Right lobe of liver (tissue), 6 donors: ENCODE measurements at places on chromosomes 4 and X. TPM values are rescaled to one million over a fixed set of nuclear protein-coding genes. Genes with fewer than 3 reads are reported as not detected.
A peak's percentile ranks its signal among the peaks of the same experiment; 100 is the strongest.

GRCh38 chrX:110310896-110311295 is 7.0 kb downstream of the AMMECR1 start:
- no peak for DNase-seq

The CXCL3 gene
- total RNA-seq = 0.56 TPM

GRCh38 chr4:26418850-26419249 is 71.4 kb downstream of the CCKAR start:
- no peak for DNase-seq

GRCh38 chr4:61723492-61723891 is 523.4 kb downstream of the ADGRL3 start:
- no peak for DNase-seq

The C4orf50 gene
- total RNA-seq = not detected

The TRAM1L1 gene
- total RNA-seq = not detected

GRCh38 chr4:99028187-99028586 is 32.7 kb downstream of the METAP1 start:
- DNase-seq = no peak

DNA sequence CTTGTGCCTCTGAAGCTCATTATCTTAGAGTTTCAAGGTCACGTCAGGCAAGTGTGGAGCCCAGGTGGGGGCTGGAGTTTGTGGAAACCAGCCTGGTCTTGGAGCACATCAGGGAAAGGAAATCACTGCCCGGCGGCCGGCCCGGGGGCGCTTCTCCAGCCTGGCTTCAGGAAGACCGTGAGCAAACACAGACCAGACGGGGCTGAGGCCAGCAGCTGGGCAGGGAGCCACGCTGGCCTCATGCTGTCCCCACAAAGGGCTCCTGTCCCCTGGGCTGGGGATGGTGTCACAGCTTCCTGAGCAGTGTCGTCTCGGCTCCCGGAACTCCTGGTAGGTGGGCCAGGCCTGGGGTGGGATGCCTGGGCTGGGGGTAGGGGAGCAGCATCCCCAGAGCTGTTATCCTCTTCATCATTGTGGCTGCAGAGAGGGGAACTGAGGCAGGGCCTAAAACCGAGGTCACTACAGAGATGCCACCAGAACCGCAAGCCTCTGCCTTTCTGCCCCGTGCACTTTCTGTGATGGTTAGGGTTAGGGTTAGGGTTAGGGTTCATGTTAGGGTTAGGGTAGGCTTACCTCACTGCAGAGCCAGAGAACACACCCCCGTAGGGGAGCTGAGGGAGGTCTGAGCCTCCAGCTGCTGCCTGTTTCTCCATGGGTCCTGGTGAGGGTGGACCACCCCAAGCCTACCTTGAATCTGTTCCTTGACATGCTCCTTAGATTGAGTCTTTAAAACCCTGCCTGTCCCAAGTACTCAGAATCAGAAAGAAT is 77.5 kb downstream of the HTRA3 start:
- DNase-seq = peak; percentile 25

GRCh38 chrX:28609917-28610613 is 22.8 kb downstream of the IL1RAPL1 start:
- peak; percentile 30 for DNase-seq

The HPSE gene
- 0.99 TPM for total RNA-seq

GRCh38 chr4:26484032-26484515 is 6.2 kb downstream of the CCKAR start:
- no peak for DNase-seq

DNA sequence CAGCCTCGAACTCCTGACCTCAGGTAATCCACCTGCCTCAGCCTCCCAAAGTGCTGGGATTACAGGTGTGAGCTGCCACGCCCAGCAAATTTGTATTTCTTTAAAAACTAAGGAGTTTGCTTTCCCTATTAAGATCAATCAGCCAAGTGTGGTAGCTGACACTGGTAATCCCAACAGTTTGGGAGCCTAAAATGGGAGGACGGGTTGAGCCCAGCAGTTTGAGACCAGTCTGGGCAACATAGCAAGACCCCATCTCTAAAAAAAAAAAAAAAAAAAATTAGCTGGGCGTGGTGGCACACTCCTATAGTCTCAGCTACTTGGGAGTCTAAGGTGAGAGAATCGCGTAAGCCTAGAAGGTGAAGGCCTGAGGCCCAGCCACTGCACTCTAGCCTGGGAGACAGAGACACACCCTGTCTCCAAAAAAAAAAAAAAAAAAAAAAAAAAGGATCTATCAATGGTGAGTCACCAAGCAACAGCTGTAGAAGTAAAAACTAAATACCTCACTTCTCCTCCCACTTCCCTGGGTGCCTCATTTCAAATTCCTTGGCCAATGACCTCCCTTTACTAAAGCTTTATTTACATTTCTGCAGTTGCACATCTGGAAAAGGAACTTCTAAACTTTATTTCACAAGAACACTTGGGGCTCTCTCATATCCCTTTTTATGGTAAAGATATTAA is 54.5 kb downstream of the LDB2 start:
- DNase-seq = no peak

DNA sequence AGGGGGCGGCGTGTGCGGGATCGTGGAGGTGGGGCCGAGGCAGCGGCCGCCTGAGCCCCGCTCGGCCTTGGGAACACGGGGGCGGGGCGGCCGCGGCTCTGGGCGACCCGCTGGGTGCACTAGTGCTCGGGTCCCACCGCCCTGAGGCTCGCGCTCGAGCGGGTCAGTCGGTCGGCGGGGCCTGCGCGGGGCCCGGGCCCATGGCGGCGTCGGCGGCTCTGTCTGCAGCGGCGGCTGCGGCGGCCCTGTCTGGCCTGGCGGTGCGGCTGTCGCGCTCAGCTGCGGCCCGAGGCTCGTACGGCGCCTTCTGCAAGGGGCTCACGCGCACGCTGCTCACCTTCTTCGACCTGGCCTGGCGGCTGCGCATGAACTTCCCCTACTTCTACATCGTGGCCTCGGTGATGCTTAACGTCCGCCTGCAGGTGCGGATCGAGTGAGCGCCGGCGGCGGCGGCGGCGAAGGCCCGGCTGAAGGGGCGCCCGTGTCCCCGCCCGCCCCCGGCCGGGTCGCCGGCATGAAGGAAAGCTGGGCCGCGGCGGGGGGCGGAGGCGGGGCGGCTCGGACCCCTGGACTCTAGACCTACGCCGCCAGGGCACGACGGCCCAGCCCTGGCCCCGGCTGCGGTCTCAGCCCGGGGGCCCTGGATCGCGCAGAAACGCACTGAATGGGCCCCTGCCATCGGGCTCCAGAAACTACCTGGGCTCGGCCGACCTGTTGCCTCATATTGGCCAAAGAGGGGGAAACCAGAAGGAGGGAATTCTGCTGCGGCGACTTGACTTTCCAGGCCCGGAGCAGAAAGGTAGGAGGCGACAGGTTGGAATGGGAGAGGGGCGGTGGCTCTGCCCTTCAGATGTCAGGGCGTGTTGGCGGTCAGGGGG is at the start of gene SMIM10L2A:
Gene SMIM10L2A, plus strand, starts transcription at position 13 of the 878 bp plus-strand sequence. Its CDS starts 188 bp downstream, at position 201.
- DNase-seq = no peak

The SPIN2B gene
- total RNA-seq = 3.9 TPM

GRCh38 chr4:1177274-1178141 is 5.1 kb upstream of the SPON2 start:
- peak; percentile 73 for DNase-seq

The CCKAR gene
- not detected for total RNA-seq

The SLC49A3 gene
- total RNA-seq = 5.2 TPM

DNA sequence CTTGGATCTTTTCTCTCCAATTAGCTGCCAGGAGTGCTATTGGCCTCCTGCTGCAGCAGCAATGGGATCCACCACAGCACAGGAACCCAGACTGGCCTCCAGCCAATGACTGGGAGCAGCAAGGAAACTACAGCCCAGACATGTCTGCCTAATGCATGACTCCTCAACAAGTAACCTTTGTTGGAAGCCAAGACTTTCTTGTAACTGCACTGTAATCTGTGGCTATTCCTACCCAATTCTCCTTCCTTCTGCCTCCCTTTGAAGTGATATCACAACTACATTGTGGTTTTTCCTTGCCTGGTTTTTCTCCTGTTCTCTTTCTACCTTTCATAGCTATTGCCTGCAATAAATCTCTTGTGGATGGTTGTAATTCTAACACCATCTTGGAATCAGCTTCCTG is 39.8 kb downstream of the SNCA start:
- no peak for DNase-seq

DNA sequence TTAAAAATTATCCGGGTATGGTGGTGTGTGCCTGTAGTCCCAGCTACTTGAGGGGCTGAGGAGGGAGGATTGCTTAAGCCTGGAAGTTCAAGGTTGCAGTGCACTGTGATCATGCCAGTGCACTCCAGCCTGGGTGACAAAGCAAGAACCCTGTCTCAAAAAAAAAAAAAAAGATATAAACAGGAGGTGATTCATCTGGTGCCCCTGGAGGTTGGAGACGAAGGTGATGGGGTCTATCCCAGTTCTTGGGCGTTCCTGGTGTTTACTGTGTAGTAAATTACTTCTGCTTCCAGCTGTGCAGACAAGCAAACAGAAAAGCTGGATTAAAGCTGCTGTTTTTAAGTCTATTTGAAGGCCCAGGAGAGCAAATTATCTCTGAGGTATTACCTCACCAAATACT is 19.9 kb downstream of the GPKOW start:
- no peak for DNase-seq

The DGAT2L6 gene
- total RNA-seq = not detected

GRCh38 chrX:150573702-150574101 is 5.3 kb downstream of the MTM1 start:
- no peak for DNase-seq

- no peak for DNase-seq
Measured at GRCh38 chrX:120486786-120487185, 17.7 kb upstream of the LAMP2 start.

- DNase-seq = no peak
Measured at GRCh38 chr4:107600436-107600835, 119.6 kb downstream of the PAPSS1 start.

The ASB12 gene
- total RNA-seq = not detected

The ADH6 gene
- 213 TPM for total RNA-seq

GRCh38 chr4:103375278-103375677 is 177.1 kb upstream of the CENPE start:
- no peak for DNase-seq

DNA sequence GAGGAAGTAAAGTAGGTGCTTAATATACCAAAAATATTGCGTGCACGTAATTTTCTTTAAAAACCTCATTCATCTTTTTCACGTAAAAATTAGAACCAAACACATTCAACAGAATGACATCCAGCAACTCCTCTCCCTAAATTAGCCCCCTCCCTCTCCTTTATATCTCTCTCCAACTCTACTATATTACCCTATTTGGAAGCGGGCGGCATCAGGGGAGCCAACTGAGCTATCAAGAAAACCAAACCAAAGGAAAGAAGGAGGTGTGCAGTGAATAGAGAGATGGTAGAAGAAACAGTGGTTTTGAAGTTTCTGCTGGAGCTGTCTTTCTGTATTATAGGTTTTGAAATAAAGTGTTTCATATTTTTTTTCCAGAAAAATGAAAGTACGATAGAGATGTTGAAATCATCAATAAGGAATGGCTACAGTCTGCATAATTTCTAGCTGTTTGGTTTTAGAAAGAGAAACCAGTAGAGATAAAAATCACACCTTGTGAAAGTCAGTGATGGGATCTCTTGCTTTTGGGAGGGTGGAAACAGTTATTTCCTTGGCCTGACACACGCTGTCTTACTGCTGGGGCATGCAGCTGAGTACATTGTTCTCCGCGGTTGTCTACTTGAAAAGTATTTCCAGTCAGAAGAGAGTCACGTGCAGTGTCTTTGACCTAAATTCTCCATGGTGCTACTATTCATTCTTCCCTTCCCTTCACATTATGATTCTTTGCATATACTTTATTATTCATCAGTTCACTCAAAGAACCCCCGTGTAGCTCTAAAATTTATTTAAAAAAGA is 94.1 kb upstream of the WDR17 start:
- no peak for DNase-seq

GRCh38 chr4:7807351-7807921 is 132.2 kb downstream of the AFAP1 start:
- DNase-seq = no peak

DNA sequence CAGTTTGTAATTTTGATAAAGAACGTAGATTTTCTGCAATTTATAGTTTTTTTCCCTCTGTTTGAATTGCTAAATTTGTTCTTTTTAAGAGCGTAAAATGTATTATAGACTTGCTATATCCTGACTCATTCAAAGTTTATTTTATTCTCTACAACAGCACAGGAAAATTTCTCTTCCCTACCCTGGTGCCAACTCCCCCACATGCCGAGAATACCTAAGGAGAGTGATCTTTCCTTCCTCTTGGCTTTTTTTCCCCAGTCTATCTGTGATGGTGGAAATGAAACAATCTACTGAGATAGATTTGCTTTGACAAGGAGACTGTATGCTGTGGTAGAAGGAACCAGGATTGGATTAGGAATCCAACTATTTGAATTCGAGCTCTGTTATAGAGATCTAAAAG is 271.6 kb downstream of the TLL1 start:
- no peak for DNase-seq

GRCh38 chr4:177012918-177013545 is 220.3 kb upstream of the VEGFC start:
- DNase-seq = no peak

GRCh38 chrX:135327299-135327698 is 18.0 kb downstream of the ETDC start:
- no peak for DNase-seq

The S100P gene
- 6.3 TPM for total RNA-seq

The KLF8 gene
- 0.49 TPM for total RNA-seq

The TCEAL2 gene
- total RNA-seq = not detected

GRCh38 chr4:73715659-73716058 is 24.7 kb upstream of the CXCL8 start:
- no peak for DNase-seq
